ENCODE measurements at places on chromosomes 11 and 22. TPM values are rescaled to one million over a fixed set of nuclear protein-coding genes. Genes with fewer than 3 reads are reported as not detected.
A peak's percentile ranks its signal among the peaks of the same experiment; 100 is the strongest.

- DNase-seq, result no peak
Observed at GRCh38 chr11:73194034-73194507, 24.0 kb upstream of the P2RY2 start.

- DNase-seq, result peak; percentile 10
Observed at GRCh38 chr11:17786824-17787525, 52.4 kb downstream of the KCNC1 start.

- DNase-seq, result no peak
Observed at GRCh38 chr22:24323695-24324094, 53.1 kb downstream of the SPECC1L start.

DNA sequence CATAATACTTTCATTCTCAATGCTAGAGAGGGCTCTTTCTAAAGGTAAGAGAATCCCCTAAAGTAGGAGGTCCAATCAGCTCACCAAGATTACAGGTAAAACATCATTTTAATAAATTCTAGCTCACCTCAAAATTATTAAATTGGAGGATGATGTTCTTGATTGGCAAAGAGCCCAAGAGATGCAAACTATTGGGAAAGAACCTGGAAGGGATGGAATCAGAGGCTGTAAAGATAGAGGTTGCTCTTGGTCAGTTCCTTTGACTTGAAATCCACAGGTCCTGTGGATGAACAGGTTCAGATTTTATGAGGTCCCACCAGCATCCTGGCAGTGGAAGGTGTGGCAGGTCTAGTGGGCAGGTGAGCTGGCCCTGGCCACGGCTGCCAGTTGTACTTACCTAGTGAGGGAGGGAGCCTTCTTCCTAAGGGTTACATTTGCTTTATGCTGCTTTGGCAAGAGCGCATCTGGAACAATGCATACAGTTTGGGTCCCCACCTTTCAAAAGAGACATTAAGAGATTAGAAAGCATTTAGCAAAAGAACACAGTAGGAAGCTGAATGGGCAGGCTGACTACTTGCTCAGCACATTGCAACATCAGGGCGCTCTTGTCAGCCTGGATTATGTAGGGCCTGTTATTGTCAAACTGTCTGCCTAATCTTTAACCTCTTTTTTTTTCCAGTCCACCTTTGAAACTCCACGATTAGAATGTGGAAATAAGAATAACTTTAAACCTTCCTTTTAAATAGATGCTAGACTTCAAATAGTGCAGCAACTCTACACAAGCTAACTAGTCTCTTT is 97.0 kb downstream of the RDX start:
- DNase-seq, result no peak

DNA sequence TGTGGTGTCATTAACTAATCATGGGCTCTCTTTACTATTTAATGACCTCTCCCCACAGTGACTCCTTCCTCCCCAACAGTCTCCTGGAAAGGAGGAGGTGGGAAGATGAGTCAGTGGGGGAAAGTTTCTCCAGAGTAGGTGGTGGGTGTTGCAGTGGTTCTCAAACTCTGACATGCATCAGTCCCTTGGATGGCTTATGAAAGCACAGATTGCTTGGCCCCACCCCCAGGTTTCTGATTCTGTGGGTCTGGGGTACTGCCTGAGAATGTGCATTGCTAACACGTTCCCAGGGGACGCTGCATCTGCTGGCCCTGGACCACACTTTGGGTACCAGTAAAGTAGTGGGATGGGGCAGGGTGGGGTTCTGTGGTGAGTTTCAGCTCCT is 9.8 kb downstream of the CD82 start:
- no peak for DNase-seq

DNA sequence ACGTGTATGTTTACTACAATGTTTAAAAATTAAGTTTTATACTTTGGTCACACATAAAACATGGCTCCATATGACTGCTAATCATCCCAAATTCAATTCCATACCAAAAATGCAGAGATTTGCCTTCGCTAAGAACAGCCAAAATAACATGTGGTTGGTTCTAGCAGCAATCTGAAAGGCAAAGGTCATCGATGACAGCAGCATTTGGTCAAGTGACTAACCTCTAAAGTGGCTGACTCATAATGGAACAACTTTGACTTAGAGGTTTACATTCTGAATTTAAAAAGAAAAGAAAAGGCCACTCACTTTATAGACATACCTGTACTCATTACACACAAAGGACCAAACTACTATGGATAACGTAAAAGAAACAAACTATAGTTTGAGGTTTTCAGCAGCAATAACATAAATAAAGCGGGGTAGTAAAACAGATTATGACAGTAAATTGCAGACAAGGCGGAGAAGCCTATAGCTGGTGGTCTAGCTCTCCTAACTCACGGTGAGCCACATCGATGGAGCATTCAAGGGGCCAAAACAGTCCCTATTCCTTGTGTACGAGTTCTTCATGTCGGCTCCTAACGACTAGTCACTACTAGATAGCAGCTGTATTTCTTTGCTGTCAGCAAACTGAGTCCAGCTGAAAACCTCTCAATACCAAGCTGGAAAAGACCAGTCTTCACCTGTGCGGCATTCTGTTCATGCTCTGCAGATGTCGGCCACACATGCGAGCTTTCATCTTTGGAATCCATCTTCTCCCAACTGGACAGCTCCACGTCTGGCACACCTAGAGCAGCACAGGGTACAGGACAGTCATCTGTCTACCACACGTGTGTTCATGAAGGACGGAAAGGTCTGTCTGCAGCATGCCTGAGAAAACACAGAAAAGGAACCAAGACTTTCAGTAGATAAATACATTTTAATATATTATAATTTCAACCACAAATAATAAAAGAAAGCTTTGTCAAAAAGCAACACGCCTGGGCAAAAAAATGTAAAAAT is 42.1 kb downstream of the PRDM10 start:
- DNase-seq, result no peak

DNA sequence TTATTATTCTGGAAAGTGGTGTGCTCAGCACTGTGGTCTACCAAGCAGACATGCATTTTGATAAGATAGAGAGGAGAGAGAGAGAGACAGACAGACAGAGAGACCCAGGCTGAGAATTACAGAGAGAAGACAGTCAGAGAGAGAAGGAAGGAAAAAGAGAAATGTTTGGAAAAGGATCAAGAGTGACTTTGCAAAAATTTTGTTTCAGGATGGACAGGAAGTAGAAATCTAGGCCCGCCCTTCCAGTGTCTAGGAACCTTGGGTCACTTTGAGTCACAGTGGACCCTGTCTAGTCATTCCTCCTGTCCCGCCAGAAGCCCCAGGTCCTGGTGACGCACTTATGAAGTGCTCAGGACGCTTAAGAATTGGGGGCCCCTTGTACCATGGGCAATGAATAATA is 166.7 kb downstream of the ST3GAL4 start:
- DNase-seq, result no peak

GRCh38 chr11:95835768-95836488 is 45.6 kb downstream of the CEP57 start:
- peak; percentile 62 for DNase-seq

The SPINDOC gene
- 14.7 TPM for total RNA-seq

The HORMAD2 gene
- total RNA-seq, result not detected

The SLN gene
- not detected for total RNA-seq

The FBXO7 gene
- 70.7 TPM for total RNA-seq
